ENCODE measurements at places on chromosomes 3 and 15. TPM values are rescaled to one million over a fixed set of nuclear protein-coding genes. Genes with fewer than 3 reads are reported as not detected.

GRCh38 chr3:183378951-183379350, 49.5 kb downstream of the MCF2L2 start:
- DNase-seq: no peak

Gene MRPS22
- 46.9 TPM for total RNA-seq

DNA sequence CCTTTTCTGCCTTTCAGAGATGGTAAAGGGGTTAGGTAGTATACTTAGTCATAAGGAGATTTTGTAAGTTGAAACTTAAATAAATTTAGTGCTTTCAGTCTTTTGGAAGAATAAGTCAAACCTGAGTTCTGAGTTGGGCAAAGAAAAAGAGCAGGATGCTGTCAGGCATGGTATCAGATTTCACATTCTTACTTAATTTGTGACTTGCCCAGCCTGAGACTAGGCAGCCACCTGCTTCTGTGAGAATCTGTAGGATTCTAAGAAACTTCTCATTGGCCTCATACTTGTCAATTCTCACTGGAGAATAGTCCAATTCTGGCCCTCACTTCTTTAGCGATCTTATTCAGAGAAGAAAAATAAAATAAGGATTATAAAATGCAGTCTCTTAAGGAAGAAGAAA, 577.5 kb downstream of the DIPK2A start:
- DNase-seq: no peak

Gene PP2D1
- not detected for total RNA-seq

Gene MASP1
- 27.6 TPM for total RNA-seq

GRCh38 chr15:35151381-35151780, 66.3 kb upstream of the NANOGP8 start:
- no peak for DNase-seq

DNA sequence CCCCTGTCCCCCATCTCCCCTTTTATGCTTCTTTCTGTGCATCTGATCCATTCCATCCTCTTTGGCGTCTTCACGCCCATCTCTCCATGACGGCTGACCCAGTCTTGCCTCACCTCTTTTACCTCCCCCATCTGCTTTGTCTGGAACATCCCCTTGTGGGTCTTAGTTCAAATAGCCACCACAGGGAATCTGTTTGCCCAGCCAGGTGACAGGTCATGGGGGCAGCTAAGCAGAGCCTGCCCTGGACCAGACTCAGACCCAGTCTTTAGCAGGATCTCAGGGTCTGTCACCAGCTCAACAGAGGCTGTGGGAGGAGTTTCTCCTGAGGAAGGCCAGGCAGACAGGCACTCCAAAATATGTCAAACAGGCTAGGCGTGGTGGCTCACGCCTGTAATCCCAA, 28.1 kb downstream of the COLQ start:
- DNase-seq: no peak

GRCh38 chr15:42919799-42920518, 619 bp downstream of the TTBK2 start:
- DNase-seq: peak; percentile 63

- DNase-seq: no peak
These were observed 114.0 kb downstream of the PDZRN3 start for GRCh38 chr3:73510784-73511183.

GRCh38 chr3:69385723-69386555, at the start of gene FRMD4B:
FRMD4B (minus strand) TSS chr3:69386088; CDS start chr3:69385989, 99 bp downstream.
- DNase-seq: peak; percentile 80

Gene PYGO1
- total RNA-seq: 4.3 TPM

GRCh38 chr3:30476368-30477084, 129.9 kb upstream of the TGFBR2 start:
- no peak for DNase-seq

DNA sequence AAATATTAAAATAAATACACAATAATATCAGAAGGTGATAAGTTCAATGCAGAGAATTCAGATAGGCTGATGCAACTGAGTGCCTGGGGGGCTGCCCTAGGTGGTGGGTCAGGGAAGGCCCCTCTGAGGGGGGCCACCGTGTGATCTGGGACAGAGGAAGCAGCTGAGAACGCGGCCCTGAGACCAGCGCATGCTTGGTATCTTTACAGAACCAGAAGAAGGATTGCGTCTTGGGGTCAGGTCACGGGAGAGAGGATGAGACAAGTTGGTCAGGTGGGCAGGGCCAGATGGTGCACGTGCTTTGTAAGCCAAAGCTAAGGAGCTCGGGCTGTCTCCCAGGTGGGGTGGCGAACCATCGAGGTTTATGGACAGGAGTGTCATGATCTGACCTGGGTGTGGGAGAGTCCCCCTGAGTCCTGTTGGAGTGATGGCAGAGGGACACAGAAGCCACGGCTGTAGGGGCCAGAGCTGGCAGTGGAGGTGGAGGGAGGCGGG, 121.2 kb downstream of the ETFA start:
- DNase-seq: no peak

GRCh38 chr3:113055961-113056360, 65.2 kb downstream of the GTPBP8 start:
- no peak for DNase-seq

Gene TMEM207
- not detected for total RNA-seq

Gene PPP1R14D
- total RNA-seq: not detected

Gene ROPN1
- not detected for total RNA-seq

Gene BBX
- 33.8 TPM for total RNA-seq

Gene KIF9
- 8.8 TPM for total RNA-seq

- peak; percentile 95 for DNase-seq
These were observed 230.4 kb downstream of the ADAMTS17 start for GRCh38 chr15:100111125-100112060.

GRCh38 chr3:156341831-156342416, 213.0 kb downstream of the SSR3 start:
- no peak for DNase-seq

GRCh38 chr3:175526609-175527280, 667.6 kb downstream of the NAALADL2 start:
- DNase-seq: no peak

DNA sequence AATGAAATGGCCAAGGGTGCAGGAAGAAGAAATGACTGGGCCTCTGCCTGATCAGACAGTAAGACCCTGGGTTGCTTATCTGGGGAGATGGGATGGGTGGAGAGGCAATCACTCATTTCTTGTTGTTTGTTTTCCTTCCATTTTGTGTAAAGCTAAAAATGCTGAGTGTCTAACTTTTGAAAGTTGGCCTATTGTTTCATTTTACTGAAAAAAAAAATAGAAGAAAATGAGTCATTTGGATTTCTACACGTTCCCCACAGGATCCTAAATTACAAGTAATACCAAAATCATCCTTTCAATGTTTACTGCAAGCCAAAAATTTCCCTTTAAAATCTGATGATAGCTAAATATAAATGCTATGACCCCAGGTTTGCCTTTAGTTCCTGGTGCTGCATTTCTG, 30.6 kb downstream of the PTX3 start:
- no peak for DNase-seq

Gene MEIS2
- total RNA-seq: 29.8 TPM

- DNase-seq: no peak
These were observed 147.1 kb downstream of the PGPEP1L start for GRCh38 chr15:98860281-98861041.

Gene CFAP20DC
- total RNA-seq: not detected

- no peak for DNase-seq
These were observed 198.2 kb downstream of the SSR3 start for GRCh38 chr3:156356537-156357363.

Gene C3orf62
- total RNA-seq: 1.5 TPM

Gene HRG
- total RNA-seq: not detected

DNA sequence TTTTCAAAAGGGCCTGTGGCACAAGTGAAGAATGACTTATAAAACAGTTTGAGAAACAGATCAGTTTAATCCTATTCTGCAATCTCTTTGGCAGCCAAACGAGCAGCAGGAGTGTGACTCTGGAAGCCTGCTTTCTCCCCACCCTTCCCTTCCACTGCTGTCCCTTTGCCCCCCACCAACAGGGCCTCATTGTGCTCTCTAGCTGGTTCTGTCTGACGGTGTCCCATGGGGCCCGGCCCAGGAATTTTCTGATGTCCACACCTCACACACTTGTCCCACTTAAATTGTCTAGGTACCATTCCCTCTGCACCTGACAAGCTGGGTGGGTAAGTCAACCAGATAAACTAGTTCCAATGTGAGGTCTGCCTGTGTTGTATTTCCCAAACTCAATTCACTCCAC, 16.4 kb downstream of the SLCO2A1 start:
- peak; percentile 16 for DNase-seq

- no peak for DNase-seq
These were observed 1168.6 kb upstream of the ALCAM start for GRCh38 chr3:104198131-104198530.

GRCh38 chr3:187167777-187168176, 28.5 kb upstream of the RPL39L start:
- DNase-seq: no peak

Gene MNS1
- 0.51 TPM for total RNA-seq

- no peak for DNase-seq
These were observed 116.8 kb downstream of the TPRG1 start for GRCh38 chr3:189288348-189289235.

DNA sequence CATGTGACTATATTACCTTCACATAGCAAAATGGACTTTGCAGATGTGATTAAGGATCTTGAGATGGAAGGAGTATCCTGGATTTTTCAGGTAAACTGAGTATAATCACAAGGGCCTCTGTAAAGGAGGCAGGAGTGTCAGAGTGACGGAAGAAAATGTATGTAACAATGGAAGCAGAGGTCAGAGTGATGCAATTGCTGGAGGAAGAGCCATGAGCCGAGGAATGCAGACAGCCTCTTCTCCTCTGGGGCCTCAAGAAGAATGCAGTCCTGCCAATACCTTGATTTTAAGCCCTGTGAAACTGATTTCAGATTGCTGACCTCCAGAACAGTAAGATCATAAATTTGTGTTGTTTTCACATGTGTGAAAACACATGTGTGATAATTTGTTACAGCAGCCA, 15.1 kb downstream of the HEMK1 start:
- DNase-seq: no peak

DNA sequence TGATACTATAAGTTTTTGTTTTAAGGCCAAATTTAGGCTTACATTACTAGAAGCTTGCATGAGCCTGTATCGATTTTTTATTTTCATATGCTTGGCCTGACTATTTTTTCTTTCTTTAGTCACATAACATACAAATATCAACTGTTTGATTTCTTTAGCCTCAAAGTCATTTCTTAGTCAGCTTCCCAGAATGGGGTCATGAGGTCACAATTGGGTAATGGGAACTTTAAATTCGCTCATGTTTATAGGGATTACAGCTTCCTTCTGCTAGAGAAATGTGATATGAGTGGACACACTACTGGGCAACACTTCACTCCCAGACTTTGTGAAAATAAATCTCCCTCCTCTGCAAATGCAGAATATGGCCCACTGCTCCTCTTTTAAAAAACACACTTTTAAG, 9.1 kb upstream of the TIPARP start:
- no peak for DNase-seq

DNA sequence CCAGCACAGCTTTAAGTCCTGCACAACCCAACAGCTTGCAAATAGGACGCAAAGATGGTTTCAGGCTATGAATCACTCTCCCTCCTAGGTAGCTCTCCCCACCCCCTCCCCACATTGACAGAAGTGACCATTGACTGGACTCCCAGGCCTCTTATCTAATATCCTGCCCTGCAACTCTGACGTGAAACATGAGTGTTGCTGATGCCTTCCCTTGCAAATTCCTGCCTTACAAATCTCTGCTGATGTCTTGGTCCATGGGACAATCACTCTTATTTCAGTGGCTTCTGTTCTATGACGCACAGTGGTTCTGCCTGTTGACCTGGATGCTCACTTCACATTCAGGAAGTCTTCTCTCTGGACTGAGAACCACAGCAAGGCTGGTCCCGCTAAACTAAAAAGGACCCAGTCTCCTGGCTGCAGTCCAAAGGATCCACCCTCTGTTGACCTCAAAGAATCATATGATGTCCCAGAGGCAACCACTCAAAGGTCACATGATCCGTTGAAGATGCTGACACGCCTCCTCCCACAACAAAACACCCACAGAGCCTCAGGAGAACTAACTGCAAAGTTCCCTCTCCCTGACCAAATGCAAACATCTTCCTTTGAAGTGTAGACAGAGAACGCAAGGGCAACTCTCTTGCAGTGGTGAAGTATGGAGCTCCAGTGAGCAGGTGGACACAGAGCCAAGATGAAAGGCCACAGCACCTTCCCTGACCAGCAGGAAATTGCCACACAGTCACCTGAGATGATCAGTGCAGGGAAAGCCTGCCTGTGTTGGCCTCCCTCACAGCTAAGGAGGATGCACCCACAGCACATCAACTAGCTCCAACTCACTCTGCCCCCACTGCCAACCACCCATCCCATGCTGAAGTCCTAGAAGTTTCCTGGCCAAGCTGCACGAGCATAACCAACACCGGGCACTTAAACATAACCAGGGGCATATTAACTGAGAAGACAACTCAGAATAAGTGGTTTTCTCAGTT, 112.3 kb downstream of the ADAMTS17 start:
- no peak for DNase-seq

DNA sequence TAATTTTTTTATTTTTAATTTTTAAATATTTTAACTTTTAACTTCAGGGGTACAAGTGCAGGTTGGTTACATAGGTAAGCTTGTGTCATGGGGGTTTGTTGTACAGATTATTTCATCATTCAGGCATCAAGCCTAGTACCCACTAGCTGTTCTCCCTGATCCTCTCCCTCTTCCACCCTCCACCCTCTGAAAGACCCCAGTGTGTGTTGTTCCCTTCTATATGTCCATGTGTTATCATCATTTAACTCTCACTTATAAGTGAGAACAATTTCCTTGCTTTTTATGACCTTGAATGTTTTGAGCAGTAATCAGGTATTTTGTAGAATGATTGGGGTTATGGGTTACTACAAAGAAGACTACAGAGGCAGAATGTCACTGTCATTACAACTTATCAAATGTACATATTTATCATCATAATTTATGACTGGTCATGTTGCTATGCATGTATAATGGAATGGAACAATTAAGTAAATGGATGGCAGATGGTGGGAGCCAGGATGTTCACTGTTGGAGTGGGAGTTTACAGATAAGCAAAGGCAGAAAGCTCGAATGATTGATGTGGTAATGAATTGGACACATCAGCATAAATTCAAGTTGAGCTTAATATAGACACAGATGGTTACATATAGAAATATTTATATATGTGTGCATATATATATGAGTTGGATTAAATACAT, 563.8 kb upstream of the ROBO1 start:
- no peak for DNase-seq

- DNase-seq: no peak
These were observed 22.2 kb downstream of the CFAP20DC start for GRCh38 chr3:59027607-59028006.

Gene CMTM6
- 16.6 TPM for total RNA-seq

- no peak for DNase-seq
These were observed 40.9 kb downstream of the HRH1 start for GRCh38 chr3:11195201-11195600.

DNA sequence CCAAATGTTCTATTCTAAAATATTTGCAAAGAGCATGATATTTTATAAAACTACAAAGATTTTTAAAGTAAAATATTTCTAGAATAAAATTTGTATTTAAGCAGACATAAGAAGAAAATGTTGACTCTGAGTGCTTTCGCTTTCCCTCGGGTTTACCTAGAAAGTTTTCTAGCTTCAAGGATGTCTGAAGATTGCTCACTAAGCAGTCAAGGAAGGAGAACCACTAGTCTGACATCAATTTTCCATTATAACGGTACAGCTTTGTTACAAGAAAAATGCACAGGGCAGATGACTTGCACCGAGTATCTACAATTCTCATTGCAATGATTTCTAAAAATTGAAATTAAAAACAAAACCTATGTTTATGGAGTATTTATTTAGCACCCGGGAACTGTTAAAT, 14.2 kb downstream of the GPR15 start:
- no peak for DNase-seq

Gene OPA1
- 71.6 TPM for total RNA-seq

- DNase-seq: peak; percentile 72
These were observed 3.8 kb upstream of the CAMP start for GRCh38 chr3:48219543-48219942.

GRCh38 chr15:98896802-98897732, 110.5 kb downstream of the PGPEP1L start:
- DNase-seq: peak; percentile 66

Gene HIGD2B
- total RNA-seq: not detected

Data from right atrium auricular region (tissue), 2 donors.